ENCODE measurements at places on chromosomes 13 and 19. TPM values are rescaled to one million over a fixed set of nuclear protein-coding genes. Genes with fewer than 3 reads are reported as not detected.

Gene SERP2
- 3.4 TPM for total RNA-seq

Gene ZNF793
- total RNA-seq: 11.4 TPM

Gene ADAMTSL5
- total RNA-seq: 0.10 TPM

Gene TMIGD2
- 0.76 TPM for total RNA-seq

Gene CAPN12
- 8.0 TPM for total RNA-seq

Gene COMP
- 0.63 TPM for total RNA-seq

Gene CDX2
- not detected for total RNA-seq

Gene KMT2B
- total RNA-seq: 36.2 TPM

Gene IRS2
- total RNA-seq: 14.5 TPM

Gene NTF4
- 0.94 TPM for total RNA-seq

Gene SLC5A5
- 2.1 TPM for total RNA-seq

Gene SLC25A41
- not detected for total RNA-seq
